Mucosa of descending colon (tissue), 3 donors: ENCODE measurements at places on chromosomes 13 and 19. TPM values are rescaled to one million over a fixed set of nuclear protein-coding genes. Genes with fewer than 3 reads are reported as not detected.

ZNF570 gene
- total RNA-seq: 7.8 TPM

GPR12 gene
- total RNA-seq: not detected

VSTM1 gene
- not detected for total RNA-seq

RFPL4AL1 gene
- not detected for total RNA-seq

SMIM44 gene
- total RNA-seq: 5.5 TPM

DNA sequence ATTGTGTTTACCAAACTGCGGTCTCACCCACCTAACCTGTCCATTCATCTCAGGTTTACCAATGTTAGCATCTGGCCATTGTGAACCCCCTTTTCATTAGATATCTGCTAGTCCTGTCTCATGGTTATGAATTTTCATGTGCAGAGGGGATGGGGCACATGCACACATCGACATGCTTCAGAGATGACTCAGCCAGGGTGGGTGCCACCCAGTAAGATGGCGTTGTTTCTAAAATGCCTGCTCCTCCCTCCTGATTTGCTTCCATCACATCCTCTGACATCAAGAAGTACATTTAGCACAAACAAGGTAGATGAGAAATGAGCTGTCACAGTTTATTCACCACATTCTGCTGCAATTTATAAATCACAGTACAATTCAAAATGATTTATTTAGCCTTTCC lies 51.3 kb downstream of the GPALPP1 start:
- DNase-seq: no peak

GRCh38 chr13:84962849-84963248 lies 836.4 kb downstream of the SLITRK6 start:
- no peak for DNase-seq

GRCh38 chr13:58666331-58666730 lies 1034.8 kb downstream of the PCDH17 start:
- no peak for DNase-seq

DNA sequence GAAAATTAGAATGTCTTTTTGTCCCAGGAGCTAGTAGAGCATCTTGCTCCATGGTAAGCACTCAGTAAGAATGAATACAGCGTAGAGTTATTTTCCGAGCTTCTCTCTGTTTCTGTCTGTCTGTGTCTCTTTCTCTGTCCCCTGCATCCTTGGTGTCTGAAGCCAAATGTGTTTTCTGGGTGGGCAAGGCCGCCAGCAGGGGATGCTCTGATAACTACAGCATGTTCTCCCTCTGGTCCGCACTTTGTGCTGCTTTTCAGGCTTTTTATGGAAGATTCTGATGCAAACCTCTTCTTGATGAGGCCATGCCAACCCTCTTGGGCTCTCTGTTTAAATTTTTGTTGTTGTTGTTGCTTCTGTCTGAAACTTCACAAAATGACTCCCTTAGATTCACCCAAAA lies 142.8 kb upstream of the UBL3 start:
- DNase-seq: no peak

GRCh38 chr13:45847554-45848224 lies 3.9 kb downstream of the SIAH3 start:
- peak; percentile 28 for DNase-seq

GRCh38 chr19:46654621-46655152 lies 6.3 kb downstream of the DACT3 start:
- DNase-seq: no peak

- no peak for DNase-seq
Observed at GRCh38 chr13:107284173-107284572, 716.2 kb upstream of the ARGLU1 start.

DNA sequence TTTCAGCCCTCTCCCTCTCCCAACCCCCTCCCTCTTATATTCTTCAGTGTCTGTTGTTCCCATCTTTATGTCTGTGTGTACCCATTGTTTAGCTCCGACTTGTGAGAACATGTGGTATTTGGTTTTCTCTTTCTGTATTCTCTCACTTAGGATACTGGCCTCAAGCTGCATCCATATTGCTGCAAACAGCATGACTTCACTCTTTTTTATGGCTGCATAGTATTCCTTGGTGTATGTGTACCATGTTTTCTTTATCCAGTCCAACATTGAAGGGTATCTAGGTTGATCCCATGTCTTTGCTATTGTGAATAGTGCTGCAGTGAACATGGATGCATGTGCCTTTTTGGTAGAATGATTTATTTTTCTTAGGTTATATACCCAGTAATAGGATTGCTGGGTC lies 17.8 kb downstream of the NHLRC3 start:
- no peak for DNase-seq

DNA sequence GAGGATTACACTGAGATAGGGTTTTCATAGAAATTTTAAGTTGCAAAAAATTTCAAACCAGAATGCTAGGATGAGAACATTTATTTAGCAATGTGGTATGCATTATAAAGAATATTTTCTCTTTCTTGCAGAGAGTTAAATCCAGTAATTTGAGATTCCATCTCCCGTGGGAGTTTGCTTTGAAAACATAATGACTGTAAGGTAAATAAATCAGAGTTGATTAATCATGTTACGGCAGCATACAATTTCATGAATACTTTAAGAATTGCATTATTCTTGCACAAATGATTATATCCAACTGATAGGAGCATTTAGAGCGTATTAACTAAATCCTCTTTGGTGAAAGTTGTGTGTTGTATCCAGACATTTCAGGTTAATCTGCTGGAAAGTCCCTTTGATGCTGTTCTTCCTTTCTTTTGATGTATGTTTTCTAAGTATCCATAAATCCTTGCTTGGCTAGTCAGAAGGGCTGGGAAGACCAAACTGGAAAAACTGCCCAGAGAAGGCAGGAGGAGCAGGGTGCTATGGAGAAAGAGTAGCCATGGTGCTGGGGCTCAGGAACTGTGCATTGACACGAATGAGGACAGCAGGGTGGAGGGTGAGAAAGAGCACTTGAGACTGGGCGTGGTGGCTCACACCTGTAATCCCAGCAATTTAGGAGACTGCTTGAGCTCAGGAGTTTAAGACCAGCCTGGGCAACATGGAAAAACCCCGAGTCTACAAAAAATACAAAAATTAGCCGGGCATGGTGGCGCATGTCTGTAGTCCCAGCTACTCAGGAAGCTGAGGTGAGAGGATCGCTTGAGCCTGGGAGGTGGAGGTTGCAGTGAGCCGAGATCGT lies 4.8 kb upstream of the GJA3 start:
- DNase-seq: no peak

GRCh38 chr19:19215792-19216191 lies 4.0 kb downstream of the NCAN start:
- no peak for DNase-seq

GRCh38 chr13:104785952-104786351 lies 1719.7 kb upstream of the SLC10A2 start:
- no peak for DNase-seq

GRCh38 chr19:16263141-16263761 lies 61.4 kb upstream of the KLF2 start:
- no peak for DNase-seq

GRCh38 chr13:24459234-24459633 lies 53.3 kb downstream of the PARP4 start:
- DNase-seq: no peak

DNA sequence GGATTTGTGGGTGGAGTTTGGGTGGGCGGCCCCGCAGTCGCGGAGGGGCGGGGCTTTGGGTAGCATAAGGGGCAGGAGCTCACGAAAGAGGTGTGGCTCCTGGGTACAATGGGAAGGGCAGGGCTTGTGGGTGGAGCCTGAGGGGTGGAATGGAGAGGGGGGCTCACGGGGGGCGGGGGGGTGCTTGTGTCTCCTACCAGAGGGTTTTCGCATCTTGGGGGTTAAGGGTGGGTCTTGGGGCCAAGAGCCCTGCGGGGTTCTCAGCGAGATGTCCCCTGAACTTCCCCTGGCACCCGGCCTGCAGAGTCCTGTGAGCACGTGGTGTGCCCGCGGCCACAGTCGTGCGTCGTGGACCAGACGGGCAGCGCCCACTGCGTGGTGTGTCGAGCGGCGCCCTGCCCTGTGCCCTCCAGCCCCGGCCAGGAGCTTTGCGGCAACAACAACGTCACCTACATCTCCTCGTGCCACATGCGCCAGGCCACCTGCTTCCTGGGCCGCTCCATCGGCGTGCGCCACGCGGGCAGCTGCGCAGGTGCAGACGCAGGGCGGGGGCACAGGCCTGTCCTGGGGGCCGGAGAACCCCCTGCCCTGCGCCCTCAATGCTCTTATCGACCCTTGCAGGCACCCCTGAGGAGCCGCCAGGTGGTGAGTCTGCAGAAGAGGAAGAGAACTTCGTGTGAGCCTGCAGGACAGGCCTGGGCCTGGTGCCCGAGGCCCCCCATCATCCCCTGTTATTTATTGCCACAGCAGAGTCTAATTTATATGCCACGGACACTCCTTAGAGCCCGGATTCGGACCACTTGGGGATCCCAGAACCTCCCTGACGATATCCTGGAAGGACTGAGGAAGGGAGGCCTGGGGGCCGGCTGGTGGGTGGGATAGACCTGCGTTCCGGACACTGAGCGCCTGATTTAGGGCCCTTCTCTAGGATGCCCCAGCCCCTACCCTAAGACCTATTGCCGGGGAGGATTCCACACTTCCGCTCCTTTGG lies 5.1 kb downstream of the FSTL3 start:
- peak; percentile 82 for DNase-seq

- DNase-seq: no peak
Observed at GRCh38 chr13:36910545-36910944, 9.5 kb downstream of the SMAD9 start.

GRCh38 chr19:51755571-51755970 lies 3.9 kb upstream of the FPR1 start:
- DNase-seq: no peak

GRCh38 chr13:113656831-113657671 lies 947 bp downstream of the ATP4B start:
- DNase-seq: peak; percentile 57

DNA sequence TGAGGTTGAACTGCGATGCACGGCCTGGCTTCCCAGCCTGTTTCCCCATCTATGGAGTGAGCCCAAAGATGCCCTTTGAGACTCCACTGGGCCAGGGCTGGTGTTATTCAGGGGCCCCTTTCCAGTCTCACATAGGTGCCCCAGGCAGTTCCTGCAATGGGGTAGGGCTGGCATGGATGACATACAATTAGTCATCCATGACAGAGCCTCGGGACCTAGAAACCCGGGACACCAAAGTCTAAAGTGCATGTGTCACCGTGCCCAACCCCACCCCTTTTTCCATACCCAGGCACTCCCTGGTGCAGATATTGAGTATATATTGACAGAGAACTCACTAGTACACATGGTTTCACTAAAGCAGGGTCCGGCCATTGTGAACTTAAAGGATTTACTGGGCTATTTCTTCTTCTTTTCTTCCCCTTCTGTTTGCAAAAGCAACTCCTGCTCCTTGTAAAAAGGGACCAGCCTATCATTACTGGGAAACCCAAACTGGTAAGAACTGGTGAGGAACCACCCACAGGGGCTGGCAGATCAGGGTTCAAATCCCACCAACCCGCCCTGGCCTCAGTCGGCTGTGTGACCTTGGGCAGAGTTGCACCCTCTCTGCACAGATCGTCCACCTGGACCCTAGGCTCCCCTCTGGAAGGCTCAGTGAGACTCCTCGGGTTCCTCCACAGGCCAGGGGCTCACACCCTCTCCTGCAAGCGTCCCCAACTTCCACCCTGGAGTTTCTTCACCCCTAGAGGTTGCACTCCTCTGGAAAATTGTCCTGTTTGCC lies 2.7 kb downstream of the B3GNT3 start:
- peak; percentile 90 for DNase-seq

GRCh38 chr19:13381827-13382632 lies 124.2 kb downstream of the CACNA1A start:
- no peak for DNase-seq

DNA sequence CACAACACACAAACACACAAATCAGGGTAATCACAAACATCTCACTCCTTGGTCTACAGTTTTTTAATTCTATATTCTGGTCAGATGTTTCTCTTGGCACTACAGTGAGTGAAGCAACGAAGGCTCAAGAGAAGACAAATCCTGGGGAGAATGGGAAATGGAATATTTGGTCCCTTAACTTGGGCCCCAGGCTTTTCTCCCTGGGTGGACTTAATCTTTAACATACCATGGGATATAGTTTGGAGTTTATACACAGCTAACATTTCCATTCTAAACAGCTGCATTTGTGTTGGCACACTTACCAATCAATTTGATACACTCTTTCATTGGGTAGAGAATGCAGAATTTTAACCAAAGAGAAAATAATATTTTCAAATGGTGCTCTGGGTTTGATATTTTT lies 1132.6 kb upstream of the SLC10A2 start:
- DNase-seq: no peak

DNA sequence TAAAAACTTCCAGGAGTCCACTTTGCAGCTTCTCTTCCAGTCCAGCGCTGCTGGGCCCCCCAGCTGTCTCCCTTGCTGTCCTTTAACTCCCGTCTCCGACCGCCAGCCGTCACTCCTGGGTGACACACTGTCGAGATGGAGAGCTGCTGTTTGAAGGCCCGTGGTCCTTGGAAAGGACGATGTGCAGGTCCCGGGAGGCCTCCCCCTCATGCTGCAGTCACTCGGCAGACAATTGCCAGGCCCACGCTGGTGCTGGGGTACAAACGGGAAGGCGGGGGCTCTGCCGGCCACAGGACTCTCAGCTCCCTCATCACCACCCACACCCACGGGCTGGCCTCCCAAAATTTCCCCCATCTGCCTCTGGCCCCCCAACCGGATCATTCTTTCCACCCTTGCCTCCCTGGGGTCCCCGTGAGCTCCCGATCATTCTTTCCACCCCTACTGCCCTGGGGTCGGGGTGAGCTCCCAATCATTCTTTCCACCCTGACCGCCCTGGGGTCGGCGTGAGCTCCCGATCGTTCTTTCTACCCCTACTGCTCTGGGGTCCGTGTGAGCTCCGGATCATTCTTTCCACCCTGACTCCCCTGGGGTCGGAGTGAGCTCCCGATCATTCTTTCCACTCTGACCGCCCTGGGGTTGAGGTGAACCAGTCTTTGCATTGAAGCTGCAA lies 16.0 kb upstream of the ZNF554 start:
- no peak for DNase-seq

DNA sequence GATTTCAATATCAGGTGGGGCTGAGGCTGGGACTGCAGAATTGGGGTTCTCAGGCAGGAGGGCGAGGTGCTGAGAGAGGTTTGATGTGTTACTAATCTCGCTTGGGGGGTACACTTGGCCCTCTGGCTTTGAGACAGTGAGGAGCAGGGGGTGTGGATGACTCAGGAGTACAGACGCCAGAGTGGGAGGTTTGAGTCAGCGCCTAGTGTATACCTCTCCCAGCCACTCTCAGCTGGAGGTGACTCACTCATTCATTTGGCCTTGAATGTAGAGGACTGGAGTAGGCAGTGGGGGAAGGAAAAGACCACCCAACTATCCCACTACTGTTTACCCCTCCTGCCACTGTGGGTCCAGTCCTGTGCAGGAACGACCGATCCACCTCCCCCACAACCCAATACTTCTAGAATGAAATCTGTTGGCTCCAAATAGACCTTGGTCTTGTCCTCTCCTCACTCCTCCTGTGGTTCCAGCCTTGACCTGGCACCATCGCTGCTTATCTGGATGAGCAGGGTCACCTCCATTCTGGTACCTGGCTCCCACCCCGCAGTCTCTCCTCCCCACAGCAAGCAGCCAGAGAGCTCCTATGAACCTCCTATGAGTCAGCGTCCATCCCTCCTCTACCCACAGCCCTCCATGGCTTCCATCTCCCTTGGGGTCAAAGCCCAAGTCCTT lies 20.1 kb upstream of the ZNRF4 start:
- no peak for DNase-seq

GRCh38 chr19:38653028-38653571 lies 5.7 kb downstream of the ACTN4 start:
- peak; percentile 69 for DNase-seq

- DNase-seq: no peak
Observed at GRCh38 chr13:72677431-72677830, 50.0 kb downstream of the MZT1 start.
